ENCODE measurements at places on chromosomes 2 and 18.

- DNase-seq, result no peak
Observed at GRCh38 chr18:36302676-36303075, 5.2 kb downstream of the FHOD3 start.

- no peak for DNase-seq
Observed at GRCh38 chr2:168517816-168518215, 61.7 kb downstream of the CERS6 start.

- no peak for DNase-seq
Observed at GRCh38 chr18:44537526-44537925, 143.2 kb upstream of the SETBP1 start.

GRCh38 chr2:240966457-240966905 is 31.9 kb upstream of the SNED1 start:
- no peak for DNase-seq

GRCh38 chr2:176830362-176830761 is 382.2 kb upstream of the HNRNPA3 start:
- no peak for DNase-seq

- DNase-seq, result no peak
Observed at GRCh38 chr2:101410746-101411145, 23.4 kb upstream of the CREG2 start.

DNA sequence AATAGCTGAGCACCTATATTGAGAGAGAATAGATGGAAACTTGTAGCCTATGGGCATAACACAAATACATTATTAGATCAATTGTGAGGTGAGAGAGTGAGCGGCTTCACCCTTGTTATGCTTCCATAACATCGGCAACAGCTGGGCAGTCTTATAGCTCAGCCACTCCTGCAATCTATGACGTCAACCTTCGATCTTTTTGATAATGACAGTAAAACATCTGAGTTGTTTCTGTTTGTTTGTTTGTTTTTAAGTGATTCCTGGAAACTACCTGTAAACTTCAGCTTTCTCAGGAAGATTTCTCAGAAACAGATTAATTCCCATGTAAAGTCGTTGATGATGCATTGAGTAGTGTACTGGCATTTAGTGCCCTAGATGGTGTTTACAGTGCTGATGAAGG is 90.0 kb downstream of the DSEL start:
- DNase-seq, result no peak

GRCh38 chr2:176081837-176082524 is 1.8 kb downstream of the EVX2 start:
- DNase-seq, result no peak
